Right renal pelvis (tissue), 4 donors: ENCODE measurements at places on chromosomes 16 and 17. TPM values are rescaled to one million over a fixed set of nuclear protein-coding genes. Genes with fewer than 3 reads are reported as not detected.

- no peak for DNase-seq
Observed at GRCh38 chr17:22459331-22459952, 767.1 kb downstream of the KCNJ18 start.

- DNase-seq, result no peak
Observed at GRCh38 chr17:8120520-8121406, 2.4 kb upstream of the ALOXE3 start.

MYOCD gene
- 4.2 TPM for polyA plus RNA-seq

GRCh38 chr17:27782791-27783206 is 17.5 kb downstream of the NOS2 start:
- DNase-seq, result no peak

DNA sequence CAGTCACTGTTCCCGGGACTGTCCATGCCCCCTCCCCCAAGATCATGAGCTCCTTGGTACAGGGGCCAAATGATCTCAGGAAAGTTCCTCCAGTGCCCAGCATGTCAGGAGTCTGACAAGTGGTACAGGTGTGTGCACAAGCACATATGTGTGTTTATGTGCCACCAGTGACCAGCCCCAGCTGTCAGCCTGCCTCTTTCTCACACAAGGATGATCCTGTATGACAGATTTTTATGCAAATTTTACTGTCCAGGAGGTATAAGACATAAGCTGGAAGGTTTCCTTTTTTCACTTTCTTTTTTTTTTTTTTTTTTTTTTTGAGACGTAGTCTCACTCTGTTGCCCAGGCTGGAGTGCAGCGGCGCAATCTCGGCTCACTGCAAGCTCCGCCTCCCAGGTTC is 31.4 kb upstream of the GFOD2 start:
- DNase-seq, result no peak

TNK1 gene
- polyA plus RNA-seq, result 7.2 TPM

CBFA2T3 gene
- polyA plus RNA-seq, result 3.3 TPM

CAMKK1 gene
- polyA plus RNA-seq, result 4.7 TPM

GRCh38 chr16:27304881-27305745 is 8.7 kb upstream of the IL4R start:
- no peak for DNase-seq

DNA sequence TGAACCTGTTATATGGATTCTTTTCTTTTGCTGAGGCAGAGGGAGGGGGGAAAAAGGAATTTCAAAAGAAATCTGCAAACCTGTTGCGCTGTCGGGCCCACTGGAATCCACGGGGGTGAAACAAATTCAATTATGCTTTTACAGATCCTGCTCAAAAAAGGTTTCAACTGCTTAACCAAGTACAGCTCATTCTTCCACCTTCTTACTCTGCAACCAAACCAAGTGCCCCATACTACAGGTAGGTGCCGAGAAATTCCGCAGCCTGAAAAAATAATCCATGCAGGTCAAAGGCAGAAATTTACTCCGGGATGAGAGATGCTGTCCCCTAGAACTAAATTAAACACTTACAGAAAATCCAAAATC is 416 bp downstream of the RNF43 start:
- DNase-seq, result no peak

DNA sequence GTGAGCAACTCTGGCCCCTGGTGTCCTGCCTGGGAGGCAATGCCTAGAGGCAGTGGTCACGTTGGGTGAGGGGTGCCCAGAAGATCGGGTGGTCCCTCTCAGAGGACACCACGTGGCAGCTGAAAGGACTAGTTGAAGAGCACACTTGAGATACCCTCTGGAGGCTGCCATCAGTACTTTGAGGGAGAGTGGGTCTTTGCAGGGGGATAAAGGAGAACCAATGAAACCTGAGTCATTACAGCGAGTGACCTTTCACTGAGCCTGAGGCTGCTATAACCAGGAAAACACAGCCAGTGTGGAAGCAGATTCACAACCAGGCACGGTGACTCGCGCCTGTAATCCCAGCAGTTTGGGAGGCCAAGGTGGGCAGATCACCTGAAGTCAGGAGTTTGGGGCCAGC is 18.9 kb downstream of the CA4 start:
- no peak for DNase-seq

PTRH2 gene
- 24.9 TPM for polyA plus RNA-seq

- no peak for DNase-seq
Observed at GRCh38 chr16:19502395-19503131, 19.3 kb downstream of the GDE1 start.

GRCh38 chr17:5508810-5509209 is 22.4 kb downstream of the MIS12 start:
- DNase-seq, result no peak

KRTAP3-2 gene
- polyA plus RNA-seq, result not detected

DNA sequence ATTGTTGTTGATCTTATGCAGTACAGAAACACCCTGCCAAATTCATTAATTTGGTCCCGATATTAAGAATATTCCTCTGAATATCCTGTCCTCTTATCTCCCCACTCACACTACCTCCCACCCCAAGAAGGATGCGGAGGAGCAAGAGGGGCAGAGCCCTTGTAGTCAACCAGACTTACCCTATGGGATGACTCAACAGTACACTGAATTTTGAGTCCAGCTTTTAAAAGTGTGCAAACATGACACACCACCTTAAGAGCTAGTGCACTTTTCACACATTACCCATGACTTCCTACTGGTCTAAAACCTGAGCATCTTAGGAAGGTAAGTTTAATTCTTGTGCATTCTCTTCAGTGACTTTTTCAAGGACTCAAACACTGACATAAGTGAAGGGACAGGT is 9.5 kb downstream of the USP22 start:
- no peak for DNase-seq

GRCh38 chr16:73951481-73951880 is 345.1 kb upstream of the PSMD7 start:
- no peak for DNase-seq

DNA sequence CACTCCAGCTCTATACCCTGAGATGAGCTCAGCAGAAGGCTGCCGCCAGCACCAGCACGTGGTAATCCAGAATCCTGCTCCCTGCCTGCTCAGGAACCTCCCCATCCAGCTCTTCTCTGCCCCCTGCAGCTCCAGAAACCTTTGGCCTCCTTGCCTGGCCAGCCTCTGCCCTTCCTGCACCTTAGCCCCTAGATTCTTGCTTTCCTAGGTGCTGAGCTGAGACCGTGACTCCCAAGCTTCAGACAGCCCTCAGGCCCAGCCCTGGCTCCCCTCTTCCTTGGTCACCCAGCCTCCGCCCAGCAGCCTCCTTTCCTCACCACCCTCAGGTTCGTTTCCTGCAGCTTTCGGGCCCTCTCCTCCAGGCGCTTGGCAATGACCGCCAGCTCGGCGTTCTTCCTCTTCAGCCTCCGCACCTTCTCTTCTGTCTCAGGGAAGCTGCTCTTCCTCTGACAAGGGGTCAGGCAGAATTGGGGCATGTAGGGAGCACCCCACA is 2.6 kb downstream of the TSPOAP1 start:
- no peak for DNase-seq

- no peak for DNase-seq
Observed at GRCh38 chr17:64095144-64095882, 34.6 kb downstream of the ERN1 start.

- DNase-seq, result no peak
Observed at GRCh38 chr17:44998646-44999045, 30.5 kb upstream of the C1QL1 start.

GRCh38 chr17:64320613-64321553 is 57.8 kb upstream of the TEX2 start:
- DNase-seq, result peak; percentile 52

SLC5A10 gene
- polyA plus RNA-seq, result 0.59 TPM

DNA sequence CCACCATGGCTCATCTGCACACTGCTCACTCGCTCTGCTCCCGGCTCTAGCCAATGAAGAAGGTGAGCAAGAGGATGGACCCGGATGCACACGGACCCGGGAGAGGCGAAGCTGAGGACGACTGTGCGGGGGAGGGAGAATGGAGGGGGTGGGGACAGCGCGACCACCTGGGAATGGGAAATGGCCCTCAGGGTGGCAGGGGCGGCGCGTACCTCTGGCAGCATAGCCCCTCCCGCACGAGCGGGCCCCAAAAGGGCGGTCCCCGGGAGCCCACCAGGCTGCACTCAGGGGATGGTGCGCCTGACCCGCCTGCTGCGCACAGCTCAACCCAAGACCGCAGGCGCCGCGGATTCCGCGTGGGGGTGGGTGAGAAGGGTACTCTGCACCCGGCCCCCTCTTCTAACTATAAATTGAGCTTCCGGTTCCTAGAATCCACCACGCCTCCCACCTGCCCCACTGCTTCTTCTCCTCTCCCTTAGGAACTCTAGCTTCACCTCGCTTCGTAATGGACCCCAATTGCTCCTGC is 6.1 kb downstream of the MT1H start:
- no peak for DNase-seq

FBXO31 gene
- 25.6 TPM for polyA plus RNA-seq

DNA sequence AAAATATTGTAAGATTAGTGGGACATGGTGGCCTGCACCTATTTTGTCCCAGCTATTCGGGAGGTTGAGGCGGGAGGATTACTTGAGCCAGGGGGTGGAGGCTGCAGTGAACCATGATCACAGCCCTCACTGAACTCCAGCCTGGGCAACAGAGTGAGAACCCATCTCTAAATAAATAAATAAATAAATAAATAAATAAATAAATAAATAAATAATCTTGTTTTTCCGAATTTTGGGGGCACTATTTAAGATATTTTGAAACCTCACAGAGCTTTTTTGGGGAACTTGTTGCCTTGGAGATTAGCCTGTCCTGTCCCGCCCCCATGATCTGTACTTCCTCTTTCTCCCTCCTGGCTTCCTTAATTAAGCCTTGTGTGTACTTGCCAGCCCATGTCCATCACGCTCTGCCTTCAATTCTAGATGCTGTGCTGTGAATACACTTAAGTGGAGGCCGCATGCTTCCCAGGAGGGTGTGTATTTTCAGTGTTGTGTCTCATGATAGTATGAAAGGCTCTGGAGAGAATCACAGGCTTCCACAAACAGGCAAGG is 4.4 kb downstream of the LGALS9 start:
- no peak for DNase-seq

GRCh38 chr17:26818736-26819135 is 475.2 kb upstream of the WSB1 start:
- DNase-seq, result no peak

- no peak for DNase-seq
Observed at GRCh38 chr16:11393366-11393765, 48.1 kb downstream of the RMI2 start.

DNA sequence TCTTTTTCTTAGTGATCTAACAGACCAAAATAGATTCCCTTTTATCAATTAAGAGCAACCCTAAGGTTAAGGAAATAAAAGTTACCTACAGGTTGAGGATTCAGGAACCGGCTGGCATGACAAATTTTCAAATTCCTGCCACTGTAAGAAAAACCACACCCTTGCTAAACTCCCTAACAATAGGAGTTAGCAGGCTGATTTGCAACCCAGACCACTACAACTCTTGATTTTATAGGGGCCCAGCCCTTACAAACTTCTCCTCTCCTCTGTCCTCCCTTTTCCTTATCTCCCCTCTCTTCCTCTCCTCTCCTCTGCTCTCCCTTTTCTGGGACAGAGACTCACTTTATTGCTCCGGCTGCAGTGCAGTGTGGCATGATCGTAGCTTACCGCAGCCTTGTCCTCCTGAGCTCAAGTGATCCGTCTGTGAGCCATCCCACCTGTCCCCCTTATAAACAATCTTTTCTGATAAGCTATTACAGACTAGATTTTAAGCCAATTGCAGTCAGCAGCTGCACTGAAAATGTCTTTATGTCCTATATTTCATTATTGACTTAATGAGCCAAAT is 418.9 kb downstream of the CDH8 start:
- no peak for DNase-seq

- no peak for DNase-seq
Observed at GRCh38 chr16:25256695-25257469, 763 bp downstream of the ZKSCAN2 start.

DNA sequence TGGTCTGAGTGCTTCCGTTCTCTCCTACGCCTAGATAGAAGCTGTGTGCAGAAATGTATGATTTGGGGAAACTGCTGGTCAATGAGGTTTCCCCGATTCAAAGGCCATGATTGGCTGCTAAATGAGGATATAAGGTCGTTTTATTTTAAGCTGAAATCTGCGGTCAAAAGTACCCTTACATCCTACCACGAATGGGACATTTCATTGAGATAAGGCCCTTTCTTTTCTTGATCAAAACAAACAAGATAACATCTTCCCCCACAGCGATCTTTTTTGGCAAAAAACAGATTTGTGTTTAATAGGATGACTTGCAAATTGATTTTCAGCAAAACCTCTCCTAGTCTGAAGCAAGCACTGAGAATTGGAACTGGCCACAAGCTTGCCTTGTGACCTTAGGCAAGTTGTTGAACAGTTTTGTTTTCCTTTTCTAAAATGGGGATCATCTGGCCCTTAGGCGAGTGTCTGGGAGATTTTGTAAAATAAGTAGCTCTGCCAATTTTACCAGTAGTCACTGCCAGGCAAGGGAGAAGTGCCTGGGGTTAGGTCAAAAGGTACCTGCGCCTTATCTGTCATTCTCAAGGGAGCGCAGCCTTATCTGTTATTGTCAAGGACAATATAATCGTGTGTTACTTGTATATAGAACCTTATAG is 635 bp downstream of the SCPEP1 start:
- no peak for DNase-seq

- no peak for DNase-seq
Observed at GRCh38 chr17:40124279-40125141, 2.7 kb downstream of the MSL1 start.

GRCh38 chr17:17514993-17515933 is 19.1 kb upstream of the RASD1 start:
- no peak for DNase-seq

GRCh38 chr17:16954521-16954920 is 17.4 kb downstream of the TNFRSF13B start:
- no peak for DNase-seq

DNA sequence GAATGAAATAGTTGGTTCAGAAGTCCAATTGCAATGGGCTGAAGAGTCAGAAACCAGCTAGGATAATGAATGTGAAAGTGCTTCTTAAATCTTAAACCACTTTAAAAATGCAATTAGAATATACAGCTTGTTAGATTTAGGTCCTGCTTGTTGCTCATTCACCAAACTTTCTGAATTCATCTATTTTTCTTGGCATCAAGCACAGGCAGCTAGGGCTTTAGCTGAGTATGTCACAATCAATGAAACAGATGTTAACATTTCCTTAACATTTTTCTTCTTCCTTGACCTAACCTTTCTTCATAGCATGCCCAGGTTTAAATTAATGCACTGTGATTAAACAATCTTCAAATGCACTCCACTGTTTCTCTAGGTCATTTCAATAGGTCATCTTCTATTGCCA is 14.4 kb downstream of the KIF2B start:
- DNase-seq, result no peak

COX10 gene
- polyA plus RNA-seq, result 20.1 TPM

- no peak for DNase-seq
Observed at GRCh38 chr17:35259001-35259400, 16.1 kb downstream of the SLFN5 start.

TRPV2 gene
- polyA plus RNA-seq, result 3.6 TPM

NPIPA5 gene
- 29.8 TPM for polyA plus RNA-seq

AURKB gene
- polyA plus RNA-seq, result 31.5 TPM

IL4R gene
- polyA plus RNA-seq, result 17.6 TPM

LAT gene
- polyA plus RNA-seq, result 10.1 TPM

CD79B gene
- 2.1 TPM for polyA plus RNA-seq

CCL14 gene
- polyA plus RNA-seq, result 15.2 TPM
